ENCODE measurements at places on chromosomes 3 and 15.

GRCh38 chr15:65982627-65983322, 113.5 kb downstream of the RAB11A start:
- no peak for DNase-seq

DNA sequence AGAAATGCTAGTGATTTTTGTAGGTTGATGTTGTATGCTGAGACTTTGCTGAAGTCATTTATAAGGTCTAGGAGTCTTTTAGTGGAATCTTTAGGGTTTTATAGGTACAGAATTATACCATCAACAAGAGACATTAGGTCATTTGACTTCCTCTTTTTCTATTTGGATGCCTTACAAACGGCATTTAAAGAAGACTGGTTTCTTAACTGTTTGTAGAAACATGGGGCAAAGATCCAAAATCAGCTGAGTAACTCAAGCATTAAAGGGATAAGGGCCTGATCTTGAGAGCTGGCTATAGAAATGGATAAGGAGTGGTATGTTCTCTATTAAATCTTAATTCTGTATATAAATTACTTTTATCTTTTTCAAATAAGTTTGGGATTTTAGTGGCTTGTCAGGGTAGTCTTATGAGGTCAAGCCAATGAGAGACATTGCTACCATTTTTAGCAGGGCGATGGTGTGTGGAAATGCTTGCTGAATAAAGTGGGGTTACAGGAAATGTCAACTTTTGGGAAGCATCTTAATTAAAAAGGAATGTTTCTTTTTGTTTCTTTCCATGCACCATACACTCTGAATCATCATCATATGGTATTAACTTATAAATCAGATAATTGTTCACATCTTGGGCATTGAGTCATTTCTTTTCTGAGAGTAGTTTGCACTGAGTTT, 197.7 kb upstream of the GBE1 start:
- DNase-seq = no peak

GRCh38 chr3:78895528-78895927, 872.3 kb downstream of the ROBO1 start:
- no peak for DNase-seq

DNA sequence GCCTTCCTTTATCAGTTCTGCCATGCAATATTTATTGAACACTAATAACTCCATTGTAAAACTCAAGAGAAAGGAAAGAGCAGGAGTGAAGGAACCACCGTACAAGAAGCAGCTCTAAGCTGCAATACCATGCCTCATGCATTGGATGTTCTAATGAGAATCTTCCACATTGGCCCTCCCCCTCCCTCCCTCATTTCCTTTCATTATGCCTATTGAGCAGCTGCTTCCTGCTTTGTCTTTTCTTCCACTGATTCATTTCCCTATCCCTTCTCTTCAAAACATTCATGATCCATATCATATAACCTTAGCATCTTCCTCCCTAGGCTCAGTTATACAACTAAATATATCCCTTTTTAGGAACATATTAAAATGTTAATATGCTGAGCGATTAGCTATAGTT, 698.7 kb upstream of the GOLIM4 start:
- no peak for DNase-seq

GRCh38 chr3:89503891-89504391, 396.5 kb downstream of the EPHA3 start:
- no peak for DNase-seq

GRCh38 chr3:67798412-67798811, 144.0 kb upstream of the SUCLG2 start:
- no peak for DNase-seq

DNA sequence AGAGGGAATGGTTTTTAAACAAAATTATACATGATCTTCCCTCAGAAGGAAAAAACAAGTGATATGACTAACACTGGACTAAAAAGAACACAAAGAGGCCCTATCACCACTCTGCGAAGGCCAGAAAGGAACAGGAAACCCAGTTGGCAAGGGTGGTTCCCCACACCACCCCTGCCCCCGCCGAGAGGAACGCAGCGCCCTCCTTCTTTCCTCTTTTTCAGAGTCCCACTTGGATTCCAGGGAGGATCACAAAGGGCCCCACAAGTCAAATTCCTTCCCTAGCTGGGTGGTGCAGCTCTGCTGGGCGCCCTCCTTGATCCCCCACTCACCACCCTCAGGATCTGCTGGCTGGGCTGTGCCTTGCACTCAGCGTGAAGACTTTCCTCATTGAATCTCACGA, 29.8 kb downstream of the PLA1A start:
- DNase-seq = no peak
